ENCODE measurements at places on chromosomes 12 and 14. TPM values are rescaled to one million over a fixed set of nuclear protein-coding genes. Genes with fewer than 3 reads are reported as not detected.
A peak's percentile ranks its signal among the peaks of the same experiment; 100 is the strongest.

DNA sequence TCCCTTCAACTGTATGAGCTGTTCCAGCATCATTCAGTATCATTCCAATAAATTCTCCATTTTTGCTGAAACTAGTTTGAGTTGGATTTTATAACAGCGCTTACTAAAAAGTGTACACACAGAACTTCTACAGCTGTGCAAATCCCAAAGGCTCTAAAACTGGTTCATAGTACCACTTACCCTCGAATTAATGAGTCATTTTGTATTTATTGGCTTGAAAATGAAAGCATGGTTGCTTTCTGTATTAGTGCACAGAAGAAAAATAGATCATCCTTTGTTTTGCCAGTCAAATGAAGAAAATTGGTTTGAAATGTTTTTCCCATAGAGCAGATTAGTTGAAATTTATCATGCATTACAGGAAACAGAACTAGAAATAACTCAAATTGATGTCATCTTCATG, 268.3 kb upstream of the CPNE8 start:
- no peak overlapping the region for H3K4me3 ChIP-seq
- H3K4me1 ChIP-seq = no peaks in the 10 kb centered on the region
- H3K27ac ChIP-seq = no peak overlapping the region
- H3K27me3 ChIP-seq = no peaks in the 10 kb centered on the region
- no peaks in the 10 kb centered on the region for H3K36me3 ChIP-seq
- no peak for DNase-seq

DNA sequence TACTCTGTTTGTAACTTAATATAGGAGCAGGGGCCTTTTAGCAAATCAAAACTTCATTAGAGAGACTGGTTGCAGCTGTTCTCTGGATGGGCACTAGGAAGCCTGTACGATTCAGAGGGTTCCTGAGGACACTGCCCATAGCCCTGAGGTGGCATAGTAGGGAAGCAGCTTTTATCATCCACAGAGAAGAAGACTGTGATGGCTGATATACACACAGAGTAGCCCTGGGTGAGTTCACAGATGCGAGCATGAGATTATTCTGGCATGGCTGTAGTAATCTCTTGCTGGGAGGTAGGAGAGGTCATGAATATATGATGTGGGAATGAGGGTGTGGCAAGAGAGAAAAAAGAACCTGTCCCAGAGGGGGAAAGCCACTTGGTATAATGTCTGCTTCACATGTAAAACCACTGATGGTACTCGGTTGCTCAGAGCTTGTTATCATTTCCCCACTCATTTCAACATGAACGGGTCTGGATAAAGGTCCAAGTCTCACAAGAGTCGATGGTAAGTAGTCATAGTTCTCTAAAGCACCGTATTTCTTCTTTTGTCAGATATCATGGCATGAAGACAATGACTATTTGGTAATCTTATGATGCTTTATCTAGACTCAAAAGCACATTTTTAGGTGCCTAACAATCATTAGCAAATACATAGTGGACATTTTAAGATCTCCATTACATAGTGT, 52.0 kb downstream of the PEBP1 start:
- no peaks in the 10 kb centered on the region for H3K36me3 ChIP-seq
- H3K4me3 ChIP-seq = no peak overlapping the region

DNA sequence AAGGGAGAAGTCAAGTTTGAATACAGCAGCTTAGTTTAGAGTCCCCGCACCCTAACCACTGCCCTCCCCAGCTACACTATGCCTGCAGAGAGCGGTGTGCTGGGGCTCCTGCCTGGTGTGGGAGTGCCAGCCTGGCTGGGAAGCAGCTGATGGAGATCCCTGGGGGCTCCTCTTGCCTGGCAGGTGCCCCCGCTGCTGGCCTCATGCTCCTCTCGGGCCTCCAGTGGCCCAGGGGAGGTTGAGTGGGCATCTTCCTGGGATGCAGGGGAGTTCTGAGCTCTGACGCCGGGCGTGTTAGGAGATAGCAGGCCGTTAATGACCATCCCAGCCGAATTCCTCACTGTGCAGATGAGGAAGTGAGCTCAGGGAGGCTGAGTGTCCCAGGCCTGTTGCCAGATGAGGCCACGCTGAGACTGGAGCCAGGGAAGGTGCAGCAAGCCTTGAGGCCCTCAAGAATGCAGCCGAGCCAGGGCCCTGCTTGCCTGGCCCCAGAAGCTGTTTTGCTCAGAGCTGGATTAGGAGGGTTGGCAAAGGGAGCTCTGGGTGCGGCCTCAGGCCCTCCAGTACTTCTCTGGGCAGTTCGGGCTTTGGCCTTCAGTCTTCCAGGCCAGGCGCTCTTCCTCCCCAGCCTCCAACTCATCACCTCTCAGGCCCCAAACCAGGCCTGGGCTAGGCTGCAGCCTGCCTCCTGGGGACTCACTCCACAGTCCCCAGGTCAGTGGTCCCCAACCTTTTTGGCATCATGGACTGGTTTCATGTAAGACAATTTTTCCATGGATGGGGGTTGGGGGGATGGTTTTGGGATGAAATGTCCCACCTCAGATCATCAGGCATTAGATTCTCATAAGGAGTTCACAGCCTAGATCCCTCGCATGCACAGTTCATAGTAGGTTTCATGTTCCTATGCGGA, 6.6 kb upstream of the CYP46A1 start:
- H3K27me3 ChIP-seq = no peaks in the 10 kb centered on the region
- H3K4me1 ChIP-seq = peaks cover 10% of the 10 kb centered on the region
- no peak overlapping the region for H3K27ac ChIP-seq
- no peak overlapping the region for H3K4me3 ChIP-seq

- no peaks in the 10 kb centered on the region for H3K36me3 ChIP-seq
- H3K4me3 ChIP-seq = no peak overlapping the region
- H3K4me1 ChIP-seq = no peaks in the 10 kb centered on the region
- H3K27ac ChIP-seq = no peak overlapping the region
- no peaks in the 10 kb centered on the region for H3K27me3 ChIP-seq
These were observed 1186.0 kb upstream of the SEL1L start for GRCh38 chr14:82719617-82720016.

DNA sequence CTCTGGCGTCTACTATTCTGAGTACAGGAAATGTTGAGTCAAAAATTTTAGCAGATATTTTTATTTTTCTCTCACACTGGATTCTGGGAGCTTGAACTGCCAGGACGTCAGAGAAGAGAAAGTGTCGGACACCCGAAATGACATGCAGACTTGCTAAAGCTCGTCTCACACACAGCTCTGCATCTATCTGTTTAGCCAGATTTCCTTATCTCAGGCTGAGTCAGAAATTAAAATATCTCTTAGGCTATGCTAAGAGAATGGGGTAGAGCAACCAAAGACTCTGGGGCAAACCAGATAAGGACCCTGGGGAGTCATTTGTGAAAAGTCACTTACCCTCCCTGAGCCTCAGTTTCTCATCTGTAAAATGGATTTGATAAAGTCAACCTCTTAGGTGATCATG, 1124.1 kb downstream of the VRK1 start:
- H3K36me3 ChIP-seq = no peaks in the 10 kb centered on the region
- no peaks in the 10 kb centered on the region for H3K4me1 ChIP-seq
- H3K27me3 ChIP-seq = no peaks in the 10 kb centered on the region
- H3K4me3 ChIP-seq = no peak overlapping the region
- no peak overlapping the region for H3K27ac ChIP-seq
- DNase-seq = no peak

GRCh38 chr12:118524446-118524845, 148.1 kb downstream of the SUDS3 start:
- no peak overlapping the region for H3K27ac ChIP-seq
- no peaks in the 10 kb centered on the region for H3K27me3 ChIP-seq
- no peak for DNase-seq
- no peaks in the 10 kb centered on the region for H3K4me1 ChIP-seq
- H3K4me3 ChIP-seq = no peak overlapping the region

GRCh38 chr14:89427426-89428172, 10.6 kb upstream of the FOXN3 start:
- no peak for DNase-seq
- H3K27ac ChIP-seq = no peak overlapping the region
- peaks cover 29% of the 10 kb centered on the region for H3K4me1 ChIP-seq
- no peak overlapping the region for H3K4me3 ChIP-seq
- H3K27me3 ChIP-seq = no peaks in the 10 kb centered on the region
- H3K36me3 ChIP-seq = no peaks in the 10 kb centered on the region

DNA sequence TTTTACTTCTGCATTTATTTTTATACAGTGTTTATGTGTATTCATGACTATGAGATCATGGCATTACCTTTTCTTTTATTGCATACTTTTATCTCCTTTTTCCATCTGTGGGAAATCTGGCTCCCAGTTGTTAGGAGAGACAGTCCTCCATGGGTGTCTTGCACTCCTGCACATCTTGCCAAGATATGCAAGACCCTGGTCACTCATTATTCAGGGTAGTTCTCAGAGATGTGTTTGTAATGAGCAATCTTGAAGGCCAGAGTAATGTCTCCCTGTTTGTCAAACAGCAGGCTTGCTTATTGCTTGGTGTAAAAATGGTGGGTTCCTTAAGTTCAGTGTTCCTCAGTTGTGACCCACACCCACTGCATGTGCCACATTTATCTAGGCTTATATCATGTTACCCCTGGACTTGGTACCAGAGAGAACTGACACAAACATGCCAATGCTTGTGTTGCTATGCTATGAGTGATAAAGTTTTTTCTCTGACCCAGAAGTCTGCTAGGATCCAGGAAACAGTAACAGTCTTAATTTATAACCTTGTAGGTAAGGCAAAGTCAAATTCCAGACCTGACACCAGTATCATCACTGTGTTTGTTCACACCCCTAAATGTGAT, 36.8 kb downstream of the PPHLN1 start:
- no peak for DNase-seq
- no peak overlapping the region for H3K4me3 ChIP-seq
- H3K36me3 ChIP-seq = no peaks in the 10 kb centered on the region
- no peak overlapping the region for H3K27ac ChIP-seq
- H3K27me3 ChIP-seq = no peaks in the 10 kb centered on the region
- H3K4me1 ChIP-seq = no peaks in the 10 kb centered on the region

- DNase-seq = no peak
- no peaks in the 10 kb centered on the region for H3K36me3 ChIP-seq
- H3K27me3 ChIP-seq = no peaks in the 10 kb centered on the region
- H3K4me3 ChIP-seq = no peak overlapping the region
- H3K27ac ChIP-seq = no peak overlapping the region
These were observed 48.5 kb downstream of the FGD6 start for GRCh38 chr12:95168746-95169145.

DNA sequence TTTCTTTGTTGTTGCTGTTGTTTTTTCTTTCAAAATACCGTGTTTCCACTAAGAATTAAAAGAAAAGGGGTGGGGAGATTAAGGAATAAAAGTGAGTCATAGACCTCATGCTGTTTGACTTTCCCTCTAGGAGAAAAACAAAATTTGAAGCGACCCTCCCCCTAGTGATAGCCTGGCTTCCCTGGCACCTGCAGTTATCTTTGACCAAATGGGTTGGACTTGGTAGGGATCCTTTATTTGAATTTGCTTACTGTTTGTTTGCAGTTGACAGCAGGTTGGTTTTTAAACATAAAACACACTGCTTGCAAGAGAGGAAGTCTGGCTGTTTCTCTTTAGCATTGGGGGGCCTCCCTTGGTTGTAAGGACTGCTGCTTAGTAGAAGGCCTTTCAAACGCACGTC, 14.0 kb downstream of the OTX2 start:
- no peaks in the 10 kb centered on the region for H3K36me3 ChIP-seq
- no peak overlapping the region for H3K27ac ChIP-seq
- H3K4me3 ChIP-seq = no peak overlapping the region
- H3K27me3 ChIP-seq = peaks cover 6% of the 10 kb centered on the region

GRCh38 chr14:23351681-23352505, 794 bp downstream of the SLC22A17 start:
- peak overlapping the region; percentile 54 for H3K4me3 ChIP-seq
- no peaks in the 10 kb centered on the region for H3K36me3 ChIP-seq

GRCh38 chr12:94481734-94482133, 22.1 kb upstream of the CEP83 start:
- no peaks in the 10 kb centered on the region for H3K4me1 ChIP-seq
- H3K27ac ChIP-seq = no peak overlapping the region
- no peaks in the 10 kb centered on the region for H3K36me3 ChIP-seq
- no peak for DNase-seq
- H3K4me3 ChIP-seq = no peak overlapping the region
- no peaks in the 10 kb centered on the region for H3K27me3 ChIP-seq

DNA sequence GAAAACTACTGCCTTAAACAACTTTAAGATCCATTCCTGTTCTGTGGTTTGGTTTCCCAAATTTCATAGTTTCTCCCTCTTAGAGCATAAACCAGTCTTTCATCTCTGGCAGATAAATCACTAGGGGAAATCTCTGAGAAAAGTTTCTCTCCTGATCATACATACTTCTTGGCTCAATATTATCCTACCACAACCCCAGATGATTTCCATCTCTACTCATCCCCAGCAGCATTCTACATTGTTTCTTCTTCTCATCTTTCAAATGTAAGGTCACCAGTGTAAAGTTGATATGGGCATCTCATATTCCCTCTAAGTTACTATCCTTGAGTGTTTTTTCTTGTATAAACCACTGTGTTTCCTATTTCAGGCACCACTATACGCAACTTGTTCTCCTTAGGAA, 45.9 kb upstream of the PLEKHG7 start:
- H3K4me3 ChIP-seq = no peak overlapping the region
- no peaks in the 10 kb centered on the region for H3K36me3 ChIP-seq
- DNase-seq = no peak
- H3K4me1 ChIP-seq = no peaks in the 10 kb centered on the region
- H3K27me3 ChIP-seq = no peaks in the 10 kb centered on the region
- H3K27ac ChIP-seq = no peak overlapping the region

- no peak overlapping the region for H3K27ac ChIP-seq
- no peak overlapping the region for H3K4me3 ChIP-seq
- peaks cover 12% of the 10 kb centered on the region for H3K36me3 ChIP-seq
- DNase-seq = no peak
- no peaks in the 10 kb centered on the region for H3K27me3 ChIP-seq
These were observed 19.4 kb downstream of the STX2 start for GRCh38 chr12:130819681-130820080.

GRCh38 chr14:63747846-63748245, 20.0 kb upstream of the SGPP1 start:
- no peak for DNase-seq
- peaks cover 5% of the 10 kb centered on the region for H3K4me1 ChIP-seq
- H3K4me3 ChIP-seq = no peak overlapping the region
- no peak overlapping the region for H3K27ac ChIP-seq

GRCh38 chr12:111396726-111397445, 8.8 kb upstream of the SH2B3 start:
- no peak overlapping the region for H3K4me3 ChIP-seq
- no peak overlapping the region for H3K27ac ChIP-seq
- no peaks in the 10 kb centered on the region for H3K4me1 ChIP-seq

GRCh38 chr12:79690638-79691510, at the start of gene PAWR:
TSS of gene PAWR (minus strand) at chr12:79690964. CDS start at chr12:79690244, 720 bp downstream.
- H3K4me3 ChIP-seq = peak within 1 kb of the TSS; percentile 44
- H3K27me3 ChIP-seq = peaks cover 8% of the 10 kb centered on the region
- H3K36me3 ChIP-seq = no peaks in the 10 kb centered on the region
- peaks cover 5% of the 10 kb centered on the region for H3K4me1 ChIP-seq
- no peak within 1 kb of the TSS for H3K27ac ChIP-seq

NGB gene
- total RNA-seq = not detected

KRT73 gene
- 26.7 TPM for total RNA-seq

FBXO34 gene
- total RNA-seq = 22.0 TPM

GLIPR1L1 gene
- total RNA-seq = not detected

RPGRIP1 gene
- total RNA-seq = 0.24 TPM

PPM1H gene
- total RNA-seq = not detected

PXN gene
- 104 TPM for total RNA-seq

TSHR gene
- total RNA-seq = not detected

LBHD2 gene
- not detected for total RNA-seq

MANSC4 gene
- total RNA-seq = not detected

TOMM20L gene
- total RNA-seq = not detected

CCDC197 gene
- not detected for total RNA-seq
